ENCODE measurements at places on chromosomes 1 and 21. TPM values are rescaled to one million over a fixed set of nuclear protein-coding genes. Genes with fewer than 3 reads are reported as not detected.

GRCh38 chr1:31788138-31788824 lies 24.1 kb upstream of the ADGRB2 start:
- no peaks in the 10 kb centered on the region for H3K27me3 ChIP-seq
- peak overlapping the region; percentile 83 for H3K4me3 ChIP-seq
- peak overlapping the region; percentile 93 for H3K27ac ChIP-seq
- DNase-seq: peak; percentile 97
- no peaks in the 10 kb centered on the region for H3K36me3 ChIP-seq

DNA sequence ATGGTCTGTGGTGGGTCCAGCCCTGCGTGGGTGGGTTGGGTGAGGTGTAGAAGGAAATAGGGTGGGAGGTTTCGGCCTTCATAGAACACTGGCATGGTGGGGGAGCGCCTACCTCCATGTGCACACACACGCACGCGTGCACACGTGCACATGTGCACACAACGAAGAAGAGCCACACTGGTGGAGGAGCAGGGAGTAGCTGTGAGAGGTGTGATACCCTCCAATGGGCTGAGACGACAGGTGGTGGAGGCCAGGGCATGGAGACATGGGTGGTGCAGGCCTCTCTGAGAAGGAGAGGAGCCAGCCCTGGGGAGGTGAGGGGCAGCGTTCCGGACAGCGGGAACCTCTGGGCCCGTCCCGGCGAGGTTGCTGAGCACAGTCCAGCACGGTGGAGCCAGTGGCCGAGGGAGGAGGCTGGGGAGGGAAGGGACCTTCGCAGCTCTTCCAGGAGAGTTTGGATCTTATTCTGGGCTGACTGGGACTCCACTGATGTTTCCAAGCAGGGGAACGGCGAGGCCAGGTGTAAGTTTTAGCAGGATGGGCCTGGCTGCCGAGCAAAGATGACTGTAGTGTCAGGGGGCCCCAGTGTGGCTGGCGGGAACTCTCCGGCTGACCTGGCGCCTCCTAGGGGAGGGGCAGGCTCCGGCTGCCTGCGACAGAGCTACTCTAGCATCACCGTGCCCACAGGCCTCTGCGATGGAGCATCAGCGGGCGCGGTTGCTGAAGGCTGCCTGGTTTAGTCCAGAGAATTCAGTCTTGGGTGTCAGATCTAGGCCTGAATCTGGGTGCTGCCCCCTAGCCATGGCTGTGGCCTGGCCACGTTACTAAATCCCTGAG lies 107.2 kb downstream of the ARHGEF10L start:
- H3K36me3 ChIP-seq: peaks cover 7% of the 10 kb centered on the region
- H3K4me1 ChIP-seq: no peaks in the 10 kb centered on the region
- peak overlapping the region; percentile 28 for H3K27ac ChIP-seq
- H3K4me3 ChIP-seq: no peak overlapping the region
- DNase-seq: peak; percentile 38

DNA sequence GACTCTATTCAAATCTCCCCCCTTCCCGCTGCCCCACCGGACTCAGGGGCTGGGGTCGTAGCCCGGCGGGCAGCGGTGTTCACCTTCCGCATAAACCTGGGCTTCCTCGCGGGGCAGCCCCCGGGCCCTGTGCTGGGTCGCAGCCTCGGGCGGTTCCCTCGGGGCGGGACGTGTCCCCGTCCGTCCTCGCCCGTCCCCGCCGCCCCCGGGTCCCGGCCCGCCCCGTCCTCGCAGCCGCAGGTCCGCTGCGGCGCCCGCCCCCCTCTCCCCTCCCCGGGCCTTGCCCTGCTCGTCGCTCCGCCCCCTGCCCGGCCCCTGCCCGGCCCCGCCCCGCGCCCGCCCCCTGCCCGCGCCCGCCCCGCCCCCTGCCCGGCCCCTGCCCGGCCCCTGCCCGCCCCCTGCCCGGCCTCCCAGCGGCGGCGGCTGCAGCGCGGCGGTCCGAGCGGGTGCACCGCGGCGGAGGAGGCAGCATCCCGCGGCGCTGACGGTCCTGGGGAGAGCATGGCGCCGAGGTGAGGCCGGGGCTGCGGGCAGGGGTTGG lies at the start of gene COL18A1:
Gene COL18A1, plus strand, starts transcription at position 436 of the 541 bp plus-strand sequence. Its CDS starts 66 bp downstream, at position 502.
- H3K27ac ChIP-seq: peak within 1 kb of the TSS; percentile 78
- H3K4me1 ChIP-seq: peaks cover 47% of the 10 kb centered on the region
- peaks cover 27% of the 10 kb centered on the region for H3K27me3 ChIP-seq

DNA sequence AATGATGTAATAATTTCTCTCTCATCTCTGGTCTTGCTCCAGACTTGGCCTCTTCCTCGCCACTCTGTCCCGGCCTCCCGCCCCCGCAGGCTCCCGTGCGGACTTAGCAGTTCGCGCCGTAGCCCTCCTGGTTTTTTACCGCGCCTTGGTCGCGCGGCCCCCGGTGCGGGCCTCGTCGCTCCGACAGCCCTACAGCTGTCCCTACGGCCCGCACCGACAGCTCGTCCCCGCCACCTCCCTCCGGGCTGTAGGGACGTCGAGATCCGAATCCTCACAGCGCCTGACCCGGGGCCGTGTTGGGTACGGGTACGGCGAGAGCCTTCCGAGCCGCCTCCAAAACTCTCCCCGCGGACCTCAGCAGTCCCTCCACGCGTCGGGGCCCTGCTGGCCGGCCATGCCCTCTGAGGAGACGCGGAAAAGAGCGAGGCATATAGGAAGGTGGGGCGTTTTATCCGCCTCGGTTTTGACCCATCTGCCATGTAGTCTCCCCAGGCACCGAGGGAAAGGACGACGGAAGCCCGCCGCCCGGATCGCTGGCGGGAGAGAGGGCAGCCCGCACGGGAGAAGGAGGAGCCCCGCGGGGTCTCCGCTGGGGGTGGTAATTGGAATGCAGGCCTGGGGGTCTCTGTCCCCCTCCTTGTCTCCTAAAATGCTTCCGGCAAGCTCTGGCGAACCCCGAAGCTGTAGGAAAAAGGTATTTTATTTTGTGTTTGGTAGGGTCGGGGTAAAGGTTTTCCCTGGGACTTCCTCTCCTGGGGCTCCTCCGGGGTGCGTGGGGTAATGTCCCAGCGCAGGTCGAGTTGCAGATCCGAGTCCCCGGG lies 3.3 kb downstream of the LHX4 start:
- peak overlapping the region; percentile 82 for H3K4me3 ChIP-seq
- H3K27me3 ChIP-seq: peaks cover 87% of the 10 kb centered on the region
- H3K36me3 ChIP-seq: no peaks in the 10 kb centered on the region
- H3K4me1 ChIP-seq: peaks cover 61% of the 10 kb centered on the region
- DNase-seq: no peak
- no peak overlapping the region for H3K27ac ChIP-seq

MIXL1 gene
- total RNA-seq: 6.4 TPM

ERICH3 gene
- 0.07 TPM for total RNA-seq

FAM177B gene
- not detected for total RNA-seq

TAL1 gene
- 0.63 TPM for total RNA-seq

PEAR1 gene
- 0.89 TPM for total RNA-seq

F3 gene
- 7.6 TPM for total RNA-seq

PROX1 gene
- total RNA-seq: 3.8 TPM

TSACC gene
- total RNA-seq: 2.7 TPM

BNIPL gene
- total RNA-seq: 3.8 TPM

ARMH1 gene
- 0.78 TPM for total RNA-seq
